GM13976 (cell line): ENCODE measurements at places on chromosomes 2 and 18.
A peak's percentile ranks its signal among the peaks of the same experiment; 100 is the strongest.

DNA sequence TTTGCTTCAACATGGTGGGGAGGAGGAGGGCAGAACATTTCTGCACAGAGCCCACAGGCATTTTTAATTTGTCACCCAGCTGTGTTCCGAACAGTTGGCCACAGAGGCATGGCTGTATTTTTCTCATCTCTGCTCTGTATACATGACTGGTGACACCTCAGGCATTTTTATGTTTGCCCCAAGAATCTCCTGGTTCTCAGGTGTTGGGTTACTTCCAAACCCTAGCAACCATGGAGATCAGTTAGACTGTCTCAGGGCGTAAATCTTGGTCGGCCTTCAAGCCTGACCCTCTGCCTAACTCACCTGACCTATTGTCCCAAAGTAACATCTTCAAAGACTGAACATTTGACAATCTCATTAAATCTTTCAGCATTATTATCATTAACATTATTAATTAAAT lies 100.0 kb downstream of the ABCA12 start:
- DNase-seq: no peak

GRCh38 chr2:233199870-233200269 lies 51.6 kb upstream of the ATG16L1 start:
- DNase-seq: peak; percentile 68

DNA sequence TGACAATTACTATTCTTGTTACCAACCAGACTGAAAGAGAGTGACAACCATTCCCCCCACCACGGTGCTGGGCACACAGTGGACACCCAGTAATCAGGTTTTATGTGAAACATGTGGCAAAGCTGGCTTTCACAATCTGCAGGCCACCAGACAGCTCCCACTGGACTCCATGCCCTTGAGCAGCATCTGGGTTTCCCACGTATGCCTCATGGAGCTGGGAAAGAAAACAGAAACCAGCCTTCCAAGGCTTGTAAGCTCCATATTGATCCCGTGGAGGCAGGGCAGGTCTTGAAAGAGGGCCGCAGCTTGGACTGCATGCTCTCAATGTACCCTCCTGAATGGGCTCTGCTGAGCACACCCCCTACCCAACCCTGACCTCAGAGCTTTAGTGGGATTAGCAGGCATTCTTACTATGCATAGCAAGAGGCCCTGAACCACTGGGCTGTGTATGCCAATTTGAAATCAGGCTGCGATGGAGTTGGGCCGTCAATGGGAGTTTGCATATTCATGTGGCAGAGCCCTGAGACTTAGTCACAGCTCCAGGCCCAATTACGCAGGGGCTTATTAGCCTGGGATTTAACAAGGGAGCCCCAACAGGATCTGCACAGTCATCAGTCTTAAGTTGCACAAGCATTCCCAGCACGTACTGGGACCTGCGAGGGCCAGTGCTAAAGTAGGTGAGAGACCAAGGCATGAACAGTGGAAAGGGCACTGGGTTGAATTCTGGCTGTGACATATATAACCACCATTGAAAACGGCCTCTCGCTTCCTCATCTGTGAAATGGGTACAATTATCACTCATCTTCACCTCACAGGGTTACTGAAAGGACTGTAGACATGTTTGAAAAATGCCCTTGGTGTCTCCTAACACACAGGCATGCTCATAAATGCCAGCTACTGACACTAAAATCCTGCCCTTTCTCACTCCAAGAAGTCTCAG lies 10.5 kb downstream of the C1QL2 start:
- no peak for DNase-seq

DNA sequence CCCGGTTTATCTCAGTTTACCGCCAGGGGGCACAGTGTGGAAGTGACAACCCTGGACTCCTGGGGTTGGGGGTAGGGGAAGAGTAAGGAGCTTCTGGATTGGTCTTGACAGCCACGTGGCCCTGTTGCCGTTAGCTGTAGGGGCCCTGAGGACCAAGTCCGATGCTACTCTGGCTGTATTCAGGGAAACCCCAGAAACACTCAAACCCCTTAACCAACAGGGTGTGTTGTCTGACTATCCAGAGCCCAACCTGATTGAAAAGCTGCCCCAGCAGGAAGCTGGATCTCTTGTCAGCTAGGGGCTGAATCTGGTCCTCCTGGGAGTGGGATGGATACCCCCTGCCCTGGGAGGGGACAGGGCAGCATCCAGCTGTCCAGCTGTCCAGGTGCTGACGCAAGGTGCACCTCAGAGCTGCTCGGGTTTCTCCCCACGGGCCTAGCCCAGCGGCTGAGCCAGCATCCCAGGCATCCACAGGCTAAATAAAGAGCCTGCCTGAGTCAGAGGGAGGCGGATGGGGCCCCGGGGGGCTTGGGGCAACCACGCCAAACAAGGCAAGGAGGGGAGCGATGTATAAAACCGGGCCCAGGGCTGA lies 3.1 kb upstream of the GMPPA start:
- peak; percentile 84 for DNase-seq

- no peak for DNase-seq
These were observed 1988.8 kb upstream of the PIK3C3 start for GRCh38 chr18:39966275-39966674.

- peak; percentile 27 for DNase-seq
These were observed 78.5 kb upstream of the STK17B start for GRCh38 chr2:196249860-196250259.

DNA sequence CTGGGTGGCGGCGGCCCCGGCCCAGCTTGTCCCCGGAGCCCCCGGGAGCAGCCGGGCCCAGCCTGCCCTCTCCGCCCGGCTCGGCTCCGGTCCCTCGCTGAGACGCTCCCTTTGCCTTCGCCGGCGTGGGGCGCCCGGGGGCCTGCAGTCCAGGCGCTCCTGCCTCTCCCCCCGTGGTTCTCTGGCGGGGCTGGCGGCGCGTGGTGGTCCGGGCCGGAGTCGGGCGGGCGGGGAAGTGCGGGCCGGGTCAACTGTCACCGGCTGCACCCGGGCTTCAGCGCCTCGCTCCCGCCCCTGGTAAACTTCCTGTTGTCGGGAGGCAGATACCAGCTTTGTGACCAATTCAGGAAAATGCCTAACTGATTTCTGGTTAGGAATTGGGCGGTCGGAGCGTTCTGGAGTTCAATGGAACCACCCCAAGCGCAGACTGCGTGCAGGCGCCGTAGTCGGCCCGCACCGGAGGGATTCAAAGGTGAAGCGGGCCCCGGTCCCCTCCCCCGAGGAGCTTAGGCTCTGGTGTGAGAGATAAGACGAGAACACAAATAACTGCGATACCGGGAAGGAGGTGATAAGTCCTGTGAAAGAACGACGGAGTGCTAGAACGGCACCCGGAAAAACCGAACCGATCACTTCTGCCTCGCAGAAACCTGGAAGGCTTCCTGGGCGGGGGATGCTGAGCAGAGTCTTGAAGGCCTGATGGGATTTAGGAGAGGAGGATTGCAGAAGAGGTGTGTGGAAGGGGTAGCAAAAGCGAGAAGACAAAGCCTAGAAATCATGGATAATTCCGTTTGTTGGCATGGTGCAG lies 891 bp downstream of the CAB39 start:
- DNase-seq: peak; percentile 44

- DNase-seq: no peak
These were observed 179.4 kb upstream of the ZFP36L2 start for GRCh38 chr2:43405829-43406228.

GRCh38 chr2:229856413-229856812 lies 65.4 kb downstream of the TRIP12 start:
- DNase-seq: peak; percentile 62

- DNase-seq: peak; percentile 9
These were observed 33.6 kb upstream of the ACAA2 start for GRCh38 chr18:49846718-49847470.

DNA sequence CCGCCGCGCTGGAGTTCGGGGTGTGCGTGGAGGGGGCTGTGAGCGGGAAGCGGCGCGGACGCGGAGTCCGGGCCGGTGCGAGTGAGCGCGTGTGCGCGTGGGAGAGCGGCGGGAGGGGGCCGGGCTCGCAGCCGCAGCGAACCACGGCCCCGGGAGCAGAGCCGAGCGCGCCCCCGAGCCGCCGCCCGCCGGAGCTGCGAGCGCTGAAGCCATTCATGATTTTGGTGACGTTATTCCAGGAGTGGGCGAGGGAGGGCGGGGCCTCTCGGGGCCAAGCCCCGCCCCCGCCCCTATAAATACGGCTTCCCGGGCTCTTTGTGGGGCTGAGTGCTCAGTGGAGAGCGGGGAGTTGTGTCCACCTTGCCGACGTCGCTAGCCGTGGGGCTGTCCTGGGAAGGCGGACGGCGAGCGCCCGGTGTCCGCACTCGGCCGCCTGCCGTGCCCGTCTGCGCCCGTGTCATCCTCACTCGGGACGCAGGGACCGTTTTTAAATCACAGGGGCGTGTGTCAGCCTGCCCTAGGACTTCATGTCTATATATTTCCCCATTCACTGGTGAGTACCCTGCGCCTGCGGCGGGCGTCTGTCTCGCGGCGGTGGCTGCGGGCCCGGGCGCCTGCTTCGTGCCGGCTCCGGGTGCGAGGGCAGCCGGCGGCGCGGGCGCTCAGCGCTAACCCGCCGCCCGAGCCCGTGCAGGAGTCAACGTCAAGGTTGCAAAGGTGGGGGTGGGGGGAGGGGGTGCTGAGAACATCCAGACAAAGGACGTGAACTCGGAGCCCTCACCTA lies at the start of gene LBH:
Gene LBH (plus strand): TSS at position 323 of the 784 bp plus-strand sequence. CDS start 205 bp downstream, at position 528.
- DNase-seq: peak; percentile 95

- DNase-seq: no peak
These were observed 650.6 kb downstream of the SLC4A3 start for GRCh38 chr2:220278022-220278421.

DNA sequence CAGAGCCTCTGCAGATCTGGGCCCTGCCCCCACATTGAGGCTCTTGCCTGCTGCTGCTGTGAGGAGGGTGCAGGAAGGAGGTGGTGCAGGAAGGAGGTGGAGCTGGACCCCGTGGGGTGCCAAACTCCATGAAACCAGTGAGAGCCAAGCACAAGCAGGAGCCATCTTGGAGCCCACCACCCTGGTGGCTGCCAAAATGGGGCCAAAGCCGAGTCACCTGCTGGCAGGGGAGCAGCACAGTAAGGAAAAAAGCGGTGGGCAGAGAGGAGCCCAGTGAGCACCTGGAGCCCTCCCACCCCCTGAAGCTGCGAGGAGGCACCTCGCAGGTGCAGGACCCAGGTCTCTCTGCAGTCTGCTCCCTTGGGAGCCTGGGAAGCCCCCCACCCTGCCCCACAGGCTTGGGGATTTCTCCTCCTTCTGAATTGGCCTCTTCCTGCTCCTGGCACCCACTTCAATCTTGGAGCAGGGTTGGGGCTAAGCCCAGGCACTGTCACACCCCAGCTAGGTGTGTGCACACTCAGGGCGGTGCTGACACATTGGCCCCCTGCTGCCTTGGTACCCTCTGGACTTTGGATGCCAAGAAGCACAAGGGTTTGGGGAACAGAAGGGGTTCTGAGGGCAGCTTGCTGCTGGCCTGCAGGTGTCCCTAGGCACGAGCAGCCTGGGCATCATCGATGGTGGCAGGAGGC lies 245.4 kb upstream of the LRRTM4 start:
- DNase-seq: no peak

DNA sequence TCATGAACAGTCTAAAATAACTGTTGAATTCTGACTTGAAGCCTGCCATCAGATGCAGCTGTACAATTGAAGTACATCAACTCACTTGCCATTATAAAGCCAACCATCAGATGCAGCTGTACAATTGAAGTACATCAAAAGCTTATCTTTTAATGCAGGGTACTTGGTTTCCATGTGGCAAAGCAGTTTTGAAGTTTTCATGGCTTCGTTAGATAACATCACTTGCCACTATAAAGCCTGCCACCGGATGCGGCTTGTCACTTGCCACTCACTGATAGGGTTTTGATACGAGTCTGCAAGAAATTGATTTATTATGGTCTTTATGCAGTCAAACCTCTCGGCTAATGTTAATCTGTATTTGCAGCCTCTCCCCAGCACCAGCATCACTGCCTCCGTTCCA lies 1605.8 kb downstream of the SUCLG1 start:
- DNase-seq: no peak

DNA sequence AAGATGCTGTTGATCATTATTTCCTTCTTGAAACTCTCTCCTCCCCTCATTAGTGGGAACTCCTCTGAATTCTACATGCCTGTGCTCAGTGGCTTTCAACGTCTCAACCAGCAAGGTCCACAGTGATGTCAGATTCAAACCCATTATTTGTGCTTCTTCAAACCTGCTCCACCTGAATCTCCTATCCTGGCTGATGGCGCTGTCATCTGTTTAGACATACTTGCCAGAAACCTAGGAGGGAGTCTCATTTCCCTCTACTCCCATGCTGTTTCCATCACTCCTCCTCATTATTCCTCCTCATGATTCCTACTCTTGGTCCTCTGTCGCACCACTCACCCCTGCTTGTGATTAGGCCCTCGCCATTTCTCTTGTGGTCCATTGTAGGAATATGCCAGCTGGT lies 2.9 kb upstream of the LPIN2 start:
- no peak for DNase-seq

DNA sequence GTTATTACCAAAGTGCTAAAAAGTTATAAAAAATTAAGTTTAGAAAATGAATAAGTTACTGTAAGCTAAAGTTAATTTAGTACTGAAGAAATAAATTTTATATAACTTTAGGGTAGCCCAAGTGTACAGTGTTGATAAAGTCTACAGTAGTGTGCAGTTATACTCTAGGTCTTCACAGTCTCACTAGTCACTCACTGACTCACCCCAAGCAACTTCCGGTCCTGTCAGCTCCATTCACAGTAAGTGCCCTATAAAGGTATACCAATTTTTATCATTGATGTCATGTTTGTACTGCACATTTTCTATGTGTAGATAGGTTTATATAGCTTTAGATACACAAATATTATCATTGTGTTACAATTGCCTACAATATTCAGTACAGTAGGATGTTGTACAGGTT lies 518.3 kb upstream of the PIK3C3 start:
- no peak for DNase-seq

- no peak for DNase-seq
These were observed 42.8 kb upstream of the SMAD7 start for GRCh38 chr18:48993586-48993985.

GRCh38 chr2:241803387-241804325 lies 5.3 kb upstream of the NEU4 start:
- peak; percentile 77 for DNase-seq

DNA sequence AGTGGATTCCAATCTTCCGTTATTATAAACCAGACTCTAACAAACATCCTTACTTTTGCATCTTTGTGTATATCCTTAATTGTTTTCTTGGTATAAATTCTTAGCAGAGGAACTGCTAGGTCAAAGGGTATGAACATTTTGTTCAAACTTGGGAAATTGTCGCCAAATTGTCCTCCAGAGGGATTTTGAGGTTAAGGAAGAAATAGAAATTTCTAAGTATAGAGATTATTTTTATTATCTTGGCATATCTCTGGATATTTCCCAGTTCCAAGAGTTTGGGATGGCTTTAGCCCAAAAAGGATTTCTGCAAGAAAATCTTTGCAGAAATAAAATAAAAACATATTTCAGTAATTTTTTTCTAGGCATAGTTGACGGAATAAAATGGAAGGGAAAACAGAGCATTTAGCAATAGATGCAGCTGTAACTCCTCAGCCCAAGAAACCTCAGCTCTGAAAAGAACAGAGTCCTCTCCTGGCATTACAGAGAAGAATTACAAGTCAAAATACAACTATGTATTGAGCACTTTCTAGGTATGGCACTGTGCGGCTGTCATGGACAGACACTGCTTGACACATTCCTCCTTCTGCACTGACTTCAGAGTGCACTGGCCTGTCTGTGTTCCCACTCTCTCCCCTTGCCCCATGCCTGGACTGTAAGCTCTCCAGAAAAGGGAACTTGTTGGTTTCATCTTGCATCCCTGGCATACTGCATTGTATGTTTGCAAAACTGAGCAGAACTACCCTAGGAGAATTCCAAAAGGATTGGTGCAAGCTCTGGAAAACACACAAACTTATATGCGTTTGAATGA lies 117.3 kb upstream of the STON1 start:
- DNase-seq: no peak

GRCh38 chr2:11998218-11998617 lies 251.8 kb downstream of the LPIN1 start:
- no peak for DNase-seq
